Mononuclear cell (primary cell): ENCODE measurements at places on chromosomes 1 and 21. TPM values are rescaled to one million over a fixed set of nuclear protein-coding genes. Genes with fewer than 3 reads are reported as not detected.

The RBP7 gene
- 19.1 TPM for total RNA-seq

The RRAGC gene
- total RNA-seq, result 13.3 TPM

The B4GALT2 gene
- 0.63 TPM for total RNA-seq

The DIO1 gene
- total RNA-seq, result 0.21 TPM

The DFFA gene
- total RNA-seq, result 8.2 TPM

The GPR3 gene
- 0.10 TPM for total RNA-seq

The TMEM269 gene
- total RNA-seq, result 1.0 TPM
